T follicular helper cell (primary cell): ENCODE measurements at places on chromosomes 13 and 19.

DNA sequence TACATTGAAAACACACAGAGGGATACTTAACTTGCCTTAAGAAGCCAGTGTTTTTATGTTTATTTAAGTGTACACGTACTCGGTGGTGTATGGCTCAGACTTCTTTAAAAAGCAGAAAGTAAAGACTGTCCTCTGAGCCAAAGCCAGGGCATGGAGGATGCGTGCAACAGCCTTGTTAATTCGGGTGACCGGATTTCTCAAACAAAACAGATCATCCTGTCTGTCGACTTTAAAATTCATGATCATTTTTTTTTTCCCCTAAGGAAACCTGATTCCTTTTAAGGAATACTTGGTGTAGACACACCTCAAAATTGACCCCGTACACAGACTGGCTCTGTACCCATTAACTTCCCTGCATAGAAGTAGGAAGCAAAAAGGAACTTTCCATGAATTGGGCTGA, 124.7 kb upstream of the RNF113B start:
- DNase-seq: no peak

DNA sequence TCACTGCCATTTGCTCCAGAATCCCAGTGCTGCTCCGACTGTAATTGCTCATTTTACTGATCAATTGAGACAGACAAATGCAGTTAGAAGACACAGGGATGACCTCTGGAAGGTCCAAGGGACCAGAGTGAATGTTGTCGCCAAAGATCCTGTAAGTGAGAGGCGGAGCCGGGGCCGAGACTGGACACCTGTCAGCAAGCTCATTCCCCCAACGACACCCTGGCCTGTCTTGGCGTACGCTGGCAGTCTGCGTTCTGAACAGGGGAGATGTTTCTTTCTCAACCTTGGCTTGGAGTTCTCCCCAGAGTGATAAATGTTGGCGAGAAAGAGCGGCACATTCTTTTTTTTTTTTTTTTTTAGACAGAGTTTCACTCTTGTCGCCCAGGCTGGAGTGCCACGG, 24.2 kb downstream of the GADD45B start:
- no peak for DNase-seq

DNA sequence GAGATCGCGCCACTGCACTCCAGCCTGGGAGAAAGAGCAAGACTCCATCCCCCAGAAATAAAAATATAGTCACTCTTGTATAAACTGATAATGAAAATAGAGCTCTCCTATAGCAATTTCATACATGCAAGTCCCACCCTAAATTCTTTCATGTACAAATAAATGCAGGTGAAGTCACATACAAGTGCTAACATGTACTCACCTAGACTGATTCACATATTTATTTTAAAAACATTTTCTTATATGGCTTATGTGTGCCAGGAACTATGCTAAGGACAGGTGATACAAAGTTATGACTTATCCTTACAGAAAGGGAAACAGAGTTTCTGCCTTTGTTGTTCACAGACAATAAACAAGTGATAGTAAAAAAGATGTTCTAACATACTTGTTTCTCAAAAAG, 32.0 kb downstream of the USP12 start:
- DNase-seq: no peak

- DNase-seq: no peak
Measured at GRCh38 chr13:31276421-31276820, 76.6 kb downstream of the B3GLCT start.

DNA sequence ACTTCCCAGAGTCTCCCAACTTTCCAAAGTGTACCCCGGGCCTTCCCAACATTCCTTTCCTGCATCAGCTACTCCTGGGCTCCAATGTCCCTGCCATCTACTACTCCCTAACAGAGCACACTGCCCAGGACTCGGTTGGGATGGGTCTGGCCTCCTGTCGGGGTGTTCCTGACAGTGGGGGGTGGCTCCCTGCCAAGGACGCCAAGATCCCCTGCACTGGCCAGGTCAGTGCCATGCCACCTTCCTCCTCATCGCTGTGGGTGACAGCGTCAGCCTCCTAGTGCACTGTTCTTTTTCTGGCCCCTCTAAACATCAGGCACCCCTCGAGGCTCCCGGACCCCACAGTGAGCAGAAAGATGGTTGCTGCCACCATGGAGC, 13.8 kb downstream of the EPS15L1 start:
- DNase-seq: no peak

GRCh38 chr13:43232144-43232872, 208.9 kb downstream of the DNAJC15 start:
- DNase-seq: no peak

GRCh38 chr19:35069696-35070095, 28.2 kb downstream of the HPN start:
- no peak for DNase-seq

DNA sequence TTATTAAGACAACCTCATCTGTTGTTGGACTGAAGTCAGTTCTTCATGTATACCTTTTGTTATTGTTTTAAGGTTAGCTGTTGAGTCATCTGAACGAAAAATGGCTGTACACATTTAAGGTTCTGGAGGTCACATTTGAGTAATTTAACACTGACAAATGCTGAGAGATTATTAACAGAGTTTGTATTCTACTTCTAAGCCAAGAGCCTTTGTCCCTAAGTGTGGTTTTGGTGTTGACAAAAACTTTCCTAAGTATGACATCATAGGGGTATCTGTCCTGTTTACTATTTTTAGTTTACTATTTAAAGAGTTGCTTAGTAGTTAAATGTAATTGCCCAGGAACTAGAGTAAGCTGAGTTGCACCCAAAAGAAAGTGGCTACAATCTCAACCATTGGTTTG, 71.9 kb downstream of the CDK8 start:
- no peak for DNase-seq

GRCh38 chr19:31745731-31746130, 396.5 kb upstream of the TSHZ3 start:
- no peak for DNase-seq

GRCh38 chr13:28012896-28013295, 24.4 kb upstream of the URAD start:
- DNase-seq: no peak

- DNase-seq: no peak
Measured at GRCh38 chr13:79691826-79692225, 210.9 kb downstream of the NDFIP2 start.

DNA sequence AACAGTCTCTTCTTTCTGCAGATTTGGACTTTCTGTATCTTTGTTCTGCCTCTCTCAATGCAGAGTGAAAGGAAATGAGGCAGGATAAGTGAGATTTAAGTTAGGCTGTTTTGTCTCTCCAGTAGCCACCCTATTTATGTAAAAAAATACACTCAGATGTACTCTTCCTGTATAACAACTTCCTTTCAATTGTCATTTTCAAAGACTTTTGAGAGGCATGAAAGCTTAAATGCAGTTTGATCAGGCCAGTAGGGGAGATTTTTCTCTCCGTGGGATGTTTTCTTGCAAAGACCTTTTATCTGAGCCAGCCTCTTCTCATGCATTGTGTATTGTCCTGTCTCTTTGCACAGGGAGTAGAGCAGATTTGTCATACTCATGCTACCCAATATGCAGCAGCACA, 166.8 kb downstream of the SLITRK5 start:
- DNase-seq: no peak

GRCh38 chr13:77028202-77028601, 1.2 kb upstream of the FBXL3 start:
- DNase-seq: no peak
